ENCODE measurements at places on chromosomes 11 and 22.

GRCh38 chr11:84292006-84292405, 1005.8 kb upstream of the CCDC90B start:
- H3K27me3 ChIP-seq, result no peaks in the 10 kb centered on the region
- no peaks in the 10 kb centered on the region for H3K36me3 ChIP-seq
- peaks cover 39% of the 10 kb centered on the region for H3K4me1 ChIP-seq
- H3K4me3 ChIP-seq, result no peak overlapping the region

DNA sequence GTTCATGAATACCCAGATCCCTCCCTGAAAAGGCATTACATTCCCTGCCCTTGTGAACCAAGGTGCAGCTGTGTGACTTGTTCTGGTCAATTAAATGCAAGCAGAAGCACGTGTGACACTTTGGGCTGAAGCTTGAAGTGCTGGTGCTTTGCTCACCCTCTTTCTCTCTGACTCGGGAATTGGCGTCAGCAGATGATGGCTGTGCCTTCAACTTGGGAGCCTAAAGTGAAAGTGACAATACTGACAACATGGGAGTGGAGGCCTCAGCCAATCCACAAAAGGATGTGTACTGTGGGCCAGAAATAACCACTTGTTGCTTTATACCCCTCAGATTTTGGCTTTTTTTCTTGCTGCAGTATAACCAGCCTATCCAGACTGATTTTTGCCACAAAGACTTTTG, 148.3 kb upstream of the THY1 start:
- DNase-seq, result no peak
- no peak overlapping the region for H3K4me3 ChIP-seq
- no peak overlapping the region for H3K27ac ChIP-seq
- no peaks in the 10 kb centered on the region for H3K27me3 ChIP-seq

GRCh38 chr11:43983221-43983810, 40.9 kb downstream of the C11orf96 start:
- H3K36me3 ChIP-seq, result no peaks in the 10 kb centered on the region
- H3K27me3 ChIP-seq, result no peaks in the 10 kb centered on the region
- no peak for DNase-seq

GRCh38 chr11:118334745-118335144, 7.8 kb downstream of the CD3D start:
- no peaks in the 10 kb centered on the region for H3K4me1 ChIP-seq
- no peak overlapping the region for H3K27ac ChIP-seq
- no peak overlapping the region for H3K4me3 ChIP-seq
- no peaks in the 10 kb centered on the region for H3K36me3 ChIP-seq

DNA sequence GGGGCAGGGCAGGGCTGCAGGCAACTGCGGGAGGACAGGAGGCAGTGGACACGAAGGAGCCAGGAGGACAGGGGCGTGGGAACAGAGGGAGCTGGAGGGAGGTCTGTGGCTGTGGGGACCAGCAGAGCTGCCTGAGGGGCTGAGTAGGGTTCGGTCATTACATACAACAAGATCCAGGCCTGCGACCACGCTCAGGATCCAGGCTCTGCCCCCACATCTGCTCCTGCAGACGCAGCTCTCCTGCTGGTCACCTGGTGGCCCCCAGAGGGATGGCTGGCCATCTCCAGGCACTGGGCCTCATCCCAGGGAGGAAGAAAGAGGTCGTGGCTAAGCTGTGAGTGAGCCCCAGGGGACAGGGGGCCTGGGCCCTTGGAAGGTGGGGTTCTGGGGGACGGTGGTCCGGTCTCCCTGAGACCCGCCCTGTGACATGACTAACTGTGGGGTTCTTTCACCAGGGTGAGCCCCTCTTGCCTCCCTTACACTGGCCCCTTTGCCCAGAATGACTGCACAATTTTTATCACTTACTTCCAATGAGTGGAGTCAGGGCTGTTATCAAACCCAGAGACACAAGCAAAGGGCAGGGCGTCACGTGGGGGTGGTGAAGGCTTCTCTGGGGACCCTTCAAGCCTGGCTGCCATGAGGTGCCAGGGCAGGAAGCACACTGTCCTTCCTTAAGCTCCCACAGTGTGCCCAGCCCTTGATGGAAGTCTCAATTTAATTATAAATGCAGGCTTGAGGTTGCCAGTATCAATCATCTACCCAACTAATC, 6.7 kb upstream of the APOBEC3A start:
- no peaks in the 10 kb centered on the region for H3K36me3 ChIP-seq
- no peak overlapping the region for H3K4me3 ChIP-seq
- no peak overlapping the region for H3K27ac ChIP-seq
- H3K27me3 ChIP-seq, result no peaks in the 10 kb centered on the region
- DNase-seq, result no peak

DNA sequence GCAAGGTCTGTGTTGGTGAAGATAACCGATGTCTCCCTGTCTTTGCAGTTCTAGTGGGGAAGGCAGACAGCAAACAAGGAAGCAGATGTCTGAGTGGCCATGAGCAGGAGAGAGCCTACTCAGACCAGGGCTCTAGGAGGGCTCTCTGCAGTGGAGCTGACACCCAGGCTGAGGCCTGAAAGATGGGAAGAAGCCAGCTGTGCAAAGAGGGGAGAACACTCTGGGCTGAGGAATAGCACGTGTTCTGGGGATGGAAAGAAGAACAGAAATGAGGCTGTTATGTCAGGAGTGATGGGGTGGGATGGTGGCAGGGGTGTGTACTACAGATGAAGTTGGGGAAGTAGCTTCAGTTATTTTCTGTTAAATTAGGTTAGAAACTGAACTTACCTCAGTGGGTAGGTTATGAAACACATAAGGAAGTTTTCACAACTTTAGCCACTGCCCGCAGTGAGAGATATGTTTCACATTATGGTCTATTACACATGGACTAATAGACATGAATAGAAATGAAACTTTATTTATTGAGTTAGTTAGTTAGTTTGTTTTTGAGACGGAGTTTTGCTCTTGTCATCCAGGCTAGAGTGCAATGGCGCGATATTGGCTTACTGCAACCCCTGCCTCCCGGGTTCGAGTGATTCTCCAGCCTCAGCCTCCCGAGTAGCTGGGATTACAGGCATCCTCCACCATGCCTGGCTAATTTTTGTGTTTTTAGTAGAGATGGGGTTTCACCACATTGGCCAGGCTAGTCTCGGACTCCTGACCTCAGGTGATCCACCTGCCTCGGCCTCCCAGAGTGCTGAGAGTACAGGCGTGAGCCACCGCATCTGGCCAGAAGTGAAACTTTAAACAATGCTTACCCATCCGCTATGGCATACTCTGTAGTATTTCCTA, 7.8 kb downstream of the DCPS start:
- H3K27ac ChIP-seq, result no peak overlapping the region
- peaks cover 5% of the 10 kb centered on the region for H3K4me1 ChIP-seq
- H3K27me3 ChIP-seq, result no peaks in the 10 kb centered on the region
- no peak for DNase-seq
- H3K36me3 ChIP-seq, result no peaks in the 10 kb centered on the region

DNA sequence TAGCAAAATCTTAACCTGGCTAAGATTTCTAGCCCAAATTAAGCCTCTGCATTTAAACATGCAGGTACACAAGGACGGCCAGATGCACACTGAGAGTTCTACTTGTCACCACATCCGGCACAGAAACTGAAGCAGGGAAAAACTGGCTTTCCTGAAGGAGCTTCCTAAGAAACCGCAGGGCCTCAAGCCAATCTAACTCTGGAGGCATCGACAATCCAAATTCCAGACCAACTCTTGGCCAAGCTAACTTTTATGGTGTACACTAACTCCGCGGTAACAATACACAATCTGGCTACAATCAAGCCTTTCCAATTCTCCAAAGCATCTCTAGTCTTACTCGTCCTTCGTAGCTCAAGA, 1.2 kb downstream of the MSANTD2 start:
- no peak overlapping the region for H3K4me3 ChIP-seq
- no peaks in the 10 kb centered on the region for H3K36me3 ChIP-seq
- H3K27me3 ChIP-seq, result no peaks in the 10 kb centered on the region
- no peak for DNase-seq
- peak overlapping the region; percentile 96 for H3K27ac ChIP-seq

- no peaks in the 10 kb centered on the region for H3K27me3 ChIP-seq
- no peak overlapping the region for H3K4me3 ChIP-seq
- H3K36me3 ChIP-seq, result no peaks in the 10 kb centered on the region
- no peaks in the 10 kb centered on the region for H3K4me1 ChIP-seq
Measured at GRCh38 chr11:115944596-115944995, 440.4 kb upstream of the CADM1 start.

GRCh38 chr11:3056296-3057068, 741 bp downstream of the CARS1 start:
- H3K27ac ChIP-seq, result peak overlapping the region; percentile 65
- no peaks in the 10 kb centered on the region for H3K27me3 ChIP-seq
- DNase-seq, result peak; percentile 50
- H3K4me1 ChIP-seq, result peaks cover 12% of the 10 kb centered on the region
- H3K36me3 ChIP-seq, result no peaks in the 10 kb centered on the region
- H3K4me3 ChIP-seq, result no peak overlapping the region
